ENCODE measurements at places on chromosomes 6 and 20.

- DNase-seq, result no peak
These were observed 439.0 kb upstream of the JAG1 start for GRCh38 chr20:11112832-11113231.

GRCh38 chr6:41426438-41426851 lies 91.0 kb downstream of the NCR2 start:
- DNase-seq, result peak; percentile 13

- DNase-seq, result no peak
These were observed 11.8 kb downstream of the TMEM14B start for GRCh38 chr6:10759312-10759839.

- no peak for DNase-seq
These were observed 25.8 kb downstream of the SNRNP48 start for GRCh38 chr6:7615611-7616383.

DNA sequence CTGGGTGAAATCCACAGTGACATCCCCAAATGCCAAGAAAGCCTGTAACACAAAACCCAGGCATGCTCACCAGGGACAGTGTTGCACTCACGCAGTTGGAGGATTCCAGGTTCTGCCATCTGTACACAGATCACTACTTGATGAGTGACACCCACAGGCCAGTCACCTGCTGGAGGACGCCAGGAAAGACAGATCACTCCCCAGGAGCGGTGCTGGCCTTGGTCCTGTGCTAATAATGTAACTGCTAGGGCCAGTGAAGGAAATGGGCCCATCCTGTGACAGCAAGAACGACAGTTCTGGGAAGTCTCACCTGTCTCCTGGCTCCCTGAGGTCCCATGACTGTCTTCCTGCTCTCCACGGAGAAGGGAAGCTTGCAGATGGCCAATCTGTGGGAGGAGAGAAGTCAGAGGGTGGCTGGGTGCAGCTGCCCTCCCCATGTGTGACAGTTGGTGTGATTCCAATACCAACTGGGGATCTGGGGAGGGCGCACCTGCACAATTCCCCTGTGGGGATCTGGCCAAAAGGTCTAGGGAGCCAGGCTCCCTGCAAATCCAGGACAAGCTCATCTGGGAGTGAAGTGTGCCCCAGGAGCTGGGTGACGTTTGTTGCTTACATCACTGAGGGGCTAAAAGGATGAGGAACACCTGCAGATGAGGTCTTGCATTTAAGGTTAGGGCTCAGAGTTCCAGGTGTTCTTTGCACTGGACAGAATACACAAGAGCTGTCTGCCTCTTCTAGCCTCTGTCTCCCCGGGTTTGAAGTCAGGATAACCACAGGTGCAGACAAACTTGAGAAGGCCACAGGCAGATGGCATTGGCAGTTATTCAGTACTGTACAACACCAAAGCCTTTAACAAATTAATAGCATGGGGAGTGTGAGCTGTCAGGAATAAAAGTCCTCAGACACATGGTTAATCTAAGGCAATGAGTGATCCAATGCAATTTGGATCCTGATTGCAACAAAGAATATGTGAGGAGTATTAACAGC lies 10.3 kb downstream of the ZNF337 start:
- no peak for DNase-seq

DNA sequence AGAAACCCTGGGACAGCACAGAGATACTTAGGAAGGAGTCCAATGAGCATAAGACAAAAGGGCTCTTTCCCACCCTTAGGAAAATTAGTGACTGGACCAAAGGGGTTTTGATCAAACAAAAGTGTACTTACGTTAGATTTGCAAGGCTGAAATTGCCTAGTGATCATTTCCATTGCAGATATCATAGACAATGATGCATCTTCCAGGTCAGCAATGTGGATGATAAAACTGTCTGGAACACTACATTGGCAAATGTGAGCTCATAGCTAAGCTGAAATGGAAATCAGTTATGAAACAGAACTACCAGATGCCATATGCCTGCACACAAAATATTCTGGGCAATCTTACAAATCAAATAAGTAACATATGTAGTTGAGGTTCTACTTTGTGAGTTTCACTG lies 34.0 kb downstream of the LY86 start:
- DNase-seq, result no peak

- DNase-seq, result peak; percentile 35
These were observed 653 bp downstream of the LMBRD1 start for GRCh38 chr6:69796073-69796641.

GRCh38 chr20:2911200-2911599 lies 37.9 kb downstream of the PTPRA start:
- no peak for DNase-seq

- no peak for DNase-seq
These were observed 12.6 kb upstream of the WFDC12 start for GRCh38 chr20:45136911-45137310.

DNA sequence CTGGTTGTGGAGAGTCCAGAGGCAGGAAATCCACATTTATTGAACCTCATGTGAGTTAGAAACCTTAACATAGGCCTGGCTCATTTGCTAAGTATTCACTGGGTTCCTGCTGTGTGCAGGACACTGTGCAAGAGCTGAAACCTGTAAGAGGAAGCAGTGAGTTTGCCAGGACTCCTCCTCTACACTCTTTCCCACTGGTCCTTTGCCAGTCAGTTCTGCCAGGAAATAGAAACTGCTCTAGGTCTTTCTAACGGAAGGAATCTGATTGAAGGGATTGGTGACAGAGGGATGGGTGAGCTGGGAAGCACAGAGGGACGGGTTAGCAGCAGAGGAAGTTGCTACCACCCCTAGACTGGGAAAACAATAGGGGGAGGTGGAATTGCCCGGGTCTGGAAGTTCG lies 234.2 kb upstream of the ECI2 start:
- no peak for DNase-seq

DNA sequence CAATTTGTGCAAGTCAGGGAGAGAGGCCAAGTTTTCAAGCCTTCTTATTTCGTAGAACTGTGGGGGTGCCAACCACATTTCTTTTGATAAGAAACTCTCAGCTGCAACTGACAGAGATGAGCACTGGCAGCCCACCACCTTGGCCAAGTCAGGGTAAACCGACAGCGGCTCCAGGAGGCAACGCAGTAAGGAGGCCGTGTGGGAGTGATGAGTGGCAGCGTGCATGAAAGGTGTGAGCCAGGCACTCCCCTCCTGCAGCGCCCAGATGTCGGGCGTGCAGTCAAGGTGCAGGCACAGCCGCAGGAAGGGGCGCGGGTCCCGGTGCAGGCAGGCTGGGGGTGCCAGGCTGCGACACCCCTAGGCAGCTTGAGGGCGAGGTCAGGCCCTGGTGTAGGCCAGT lies 49.2 kb upstream of the HDAC2 start:
- DNase-seq, result no peak

DNA sequence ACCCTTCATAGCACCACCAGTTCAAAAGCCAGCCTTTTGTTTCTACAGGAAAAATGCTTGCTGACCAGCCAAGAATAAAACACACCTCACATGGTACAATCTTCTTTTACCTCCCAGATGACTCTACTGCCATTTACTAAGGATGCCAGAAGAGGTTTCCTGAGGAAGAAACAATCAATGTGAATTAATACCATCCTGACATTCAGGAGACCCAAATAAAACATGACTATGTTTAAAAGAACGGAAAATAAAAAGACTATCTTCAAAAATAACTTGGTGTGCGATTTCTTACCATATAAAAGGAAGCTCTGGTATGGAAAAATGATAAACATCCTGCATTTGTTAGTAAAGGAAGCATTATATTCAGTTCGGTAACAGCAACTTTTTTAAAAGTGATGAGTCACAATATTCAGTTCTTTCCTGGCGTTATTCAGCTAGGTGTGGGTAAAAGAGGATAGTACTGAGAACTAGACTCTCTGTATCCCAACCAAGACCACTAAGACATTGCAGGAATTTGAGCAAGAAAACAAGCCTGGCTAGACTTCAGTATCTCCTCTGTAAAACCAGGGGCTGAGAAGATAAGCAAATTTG lies 16.3 kb downstream of the COL21A1 start:
- no peak for DNase-seq

DNA sequence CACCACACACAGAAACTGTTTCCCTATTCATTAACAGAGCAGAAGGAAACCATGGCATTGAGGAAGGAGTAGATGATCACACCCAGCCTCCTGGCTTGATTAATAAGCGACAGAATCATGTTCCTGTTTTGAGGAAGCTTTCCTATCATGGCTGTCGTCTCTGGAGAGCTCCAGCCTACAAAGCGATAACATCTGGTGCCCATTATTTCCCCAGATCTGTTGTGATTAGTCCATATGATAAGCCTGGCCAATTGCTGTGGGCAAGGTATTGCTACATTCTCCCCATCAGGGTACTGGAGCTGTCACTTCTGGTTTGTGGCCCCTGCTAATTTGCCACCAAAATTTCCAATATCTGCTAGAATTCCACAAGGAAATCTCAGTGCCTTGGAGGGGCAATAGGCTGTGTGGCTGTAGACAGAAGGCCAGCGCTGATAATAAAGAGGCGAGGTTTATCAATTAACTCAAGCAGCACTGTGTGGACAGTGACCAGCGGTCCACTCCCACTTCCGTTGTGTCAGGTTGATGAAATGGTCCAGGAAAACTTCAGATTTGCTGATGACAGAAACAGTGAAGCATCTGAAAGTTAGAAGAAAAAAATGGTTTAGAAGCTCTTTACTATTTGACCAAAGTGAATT lies 66.4 kb downstream of the OLIG3 start:
- DNase-seq, result no peak

DNA sequence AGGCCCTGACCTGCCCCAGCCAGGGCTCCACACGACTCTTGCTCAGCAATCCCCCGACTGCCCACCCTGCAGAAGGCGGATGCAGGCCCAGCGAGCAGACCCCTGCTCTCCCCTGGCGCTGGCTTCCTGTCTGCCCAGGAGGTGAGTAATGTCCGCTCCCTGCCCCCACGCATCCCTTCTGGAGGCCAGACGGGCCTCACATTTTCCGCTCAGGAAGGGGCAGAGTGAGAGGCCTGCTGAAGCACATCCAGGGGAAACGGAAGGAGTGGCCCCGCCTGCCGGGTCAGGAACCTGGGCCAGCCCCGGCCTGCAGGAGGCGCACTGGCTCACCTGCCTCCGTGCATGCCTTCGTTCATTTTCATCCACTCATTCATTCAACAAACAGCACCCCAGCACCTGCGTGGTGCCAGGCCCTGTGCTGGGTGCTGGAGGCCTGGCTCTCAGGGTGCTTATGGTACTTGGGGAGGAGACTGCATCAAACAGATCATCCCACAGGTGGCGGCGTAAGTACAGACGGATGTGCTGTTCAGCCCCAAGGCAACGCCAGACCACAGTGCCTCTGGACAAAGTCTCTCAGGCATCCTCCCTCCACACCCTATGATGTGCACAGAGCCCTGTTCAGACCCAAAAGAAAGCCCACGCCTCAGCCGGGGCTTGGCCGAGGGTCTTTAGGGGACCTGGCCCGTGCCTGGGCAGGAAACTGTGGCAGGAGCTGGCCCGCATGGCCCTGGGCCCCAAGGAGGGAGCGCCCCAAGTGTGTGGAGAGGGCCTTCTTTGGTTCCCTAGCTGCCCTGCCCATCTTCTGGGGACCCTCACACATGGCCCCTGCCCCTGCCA lies 112.1 kb downstream of the ASXL1 start:
- DNase-seq, result no peak

DNA sequence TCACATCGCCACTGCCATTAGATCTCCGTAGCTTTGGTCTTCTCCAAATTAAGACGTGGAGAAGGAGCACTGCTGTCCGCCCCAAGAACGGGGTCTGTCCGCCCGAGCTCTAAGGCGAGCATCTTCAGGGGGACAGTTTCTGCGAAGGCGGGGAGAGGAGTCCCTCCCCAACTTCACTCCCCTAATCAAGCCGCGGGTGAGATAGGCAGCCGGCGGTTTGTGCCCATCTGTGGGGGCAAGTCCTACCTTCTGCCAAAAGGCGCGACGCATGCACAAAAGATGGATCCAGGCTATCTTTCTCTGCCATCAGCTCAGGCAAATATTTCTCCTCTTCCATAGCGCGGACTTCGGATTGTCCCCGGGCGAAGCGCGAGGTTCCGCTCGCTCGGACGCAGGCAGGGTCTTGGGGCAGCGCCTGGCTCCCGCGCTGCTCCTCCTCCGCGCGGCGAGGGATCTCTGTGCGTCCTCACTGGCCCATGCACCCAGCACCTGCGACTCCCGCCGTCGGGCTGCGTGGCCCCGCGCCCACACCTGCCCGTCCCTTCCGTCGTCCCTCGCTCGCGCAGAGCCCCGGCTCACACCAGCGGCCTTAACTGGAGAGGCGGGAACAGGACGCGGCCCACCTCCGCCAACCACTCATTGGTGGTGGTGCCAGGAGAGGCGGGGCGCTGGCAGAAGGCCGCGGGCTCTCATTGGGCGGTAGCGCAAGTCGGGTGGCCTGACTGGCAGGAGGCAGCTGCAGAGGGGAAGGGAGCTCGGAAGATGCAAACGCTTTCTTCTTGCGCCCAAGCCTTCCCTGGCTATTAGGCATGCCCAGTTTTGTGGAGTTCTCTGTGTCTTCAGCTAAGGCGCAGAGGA lies at the start of gene KHDRBS2:
Gene KHDRBS2 (minus strand): TSS at position 614 of the 858 bp plus-strand sequence.
- DNase-seq, result no peak

- DNase-seq, result no peak
These were observed 25.5 kb downstream of the COL11A2 start for GRCh38 chr6:33166811-33167210.

- DNase-seq, result no peak
These were observed 5.0 kb downstream of the PYGB start for GRCh38 chr20:25252686-25253421.

GRCh38 chr6:134363323-134364039 lies 45.6 kb upstream of the SGK1 start:
- DNase-seq, result no peak

GRCh38 chr6:2978923-2979322 lies 7.6 kb upstream of the SERPINB6 start:
- no peak for DNase-seq

DNA sequence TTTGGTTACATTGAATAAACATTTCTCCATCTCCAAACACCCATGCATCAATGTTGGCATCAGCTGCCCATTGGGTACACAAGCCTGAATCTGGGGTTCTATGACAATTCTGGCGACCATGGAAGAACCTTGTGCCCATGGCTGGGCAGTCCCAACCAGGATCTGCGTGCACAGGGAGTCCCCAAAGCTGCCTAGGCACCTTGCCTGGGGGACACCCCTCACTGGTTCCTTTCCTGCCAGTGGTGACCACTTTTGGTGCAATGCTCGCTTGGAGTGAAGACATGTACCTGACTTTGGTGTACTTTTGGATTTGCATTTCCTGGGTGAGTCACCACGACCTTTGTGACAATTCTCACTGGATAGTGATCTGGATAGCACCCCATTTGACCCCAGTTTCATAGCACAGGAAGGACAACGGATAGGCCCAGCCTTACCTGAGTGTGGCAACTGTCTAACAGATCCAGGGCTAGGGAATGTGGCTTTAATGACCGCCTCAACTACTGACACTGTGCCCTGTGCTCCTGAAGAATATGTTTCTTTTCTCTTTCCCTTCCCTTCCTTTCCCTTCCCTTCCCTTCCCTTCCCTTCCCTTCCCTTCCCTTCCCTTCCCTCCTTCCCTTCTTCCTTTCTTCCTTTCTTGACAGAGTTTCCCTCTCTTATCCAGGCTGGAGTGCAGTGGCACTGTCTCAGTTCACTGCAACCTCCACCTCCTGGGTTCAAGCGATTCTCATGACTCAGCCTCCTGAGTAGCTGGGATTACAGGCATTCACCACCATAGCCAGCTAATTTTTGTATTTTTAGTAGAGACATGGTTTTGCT lies 7.1 kb downstream of the SPINT3 start:
- no peak for DNase-seq
